Spleen (tissue), 13 donors: ENCODE measurements at places on chromosomes 3 and 15. TPM values are rescaled to one million over a fixed set of nuclear protein-coding genes. Genes with fewer than 3 reads are reported as not detected.

GRCh38 chr3:149529099-149529498, 54.6 kb downstream of the TM4SF4 start:
- peaks cover 6% of the 10 kb centered on the region for H3K4me1 ChIP-seq
- H3K27me3 ChIP-seq, result no peaks in the 10 kb centered on the region
- no peak overlapping the region for H3K4me3 ChIP-seq
- DNase-seq, result no peak

GRCh38 chr3:177057768-177058167, 139.5 kb downstream of the TBL1XR1 start:
- no peak overlapping the region for H3K27ac ChIP-seq
- peaks cover 68% of the 10 kb centered on the region for H3K4me1 ChIP-seq
- DNase-seq, result no peak
- H3K4me3 ChIP-seq, result no peak overlapping the region

DNA sequence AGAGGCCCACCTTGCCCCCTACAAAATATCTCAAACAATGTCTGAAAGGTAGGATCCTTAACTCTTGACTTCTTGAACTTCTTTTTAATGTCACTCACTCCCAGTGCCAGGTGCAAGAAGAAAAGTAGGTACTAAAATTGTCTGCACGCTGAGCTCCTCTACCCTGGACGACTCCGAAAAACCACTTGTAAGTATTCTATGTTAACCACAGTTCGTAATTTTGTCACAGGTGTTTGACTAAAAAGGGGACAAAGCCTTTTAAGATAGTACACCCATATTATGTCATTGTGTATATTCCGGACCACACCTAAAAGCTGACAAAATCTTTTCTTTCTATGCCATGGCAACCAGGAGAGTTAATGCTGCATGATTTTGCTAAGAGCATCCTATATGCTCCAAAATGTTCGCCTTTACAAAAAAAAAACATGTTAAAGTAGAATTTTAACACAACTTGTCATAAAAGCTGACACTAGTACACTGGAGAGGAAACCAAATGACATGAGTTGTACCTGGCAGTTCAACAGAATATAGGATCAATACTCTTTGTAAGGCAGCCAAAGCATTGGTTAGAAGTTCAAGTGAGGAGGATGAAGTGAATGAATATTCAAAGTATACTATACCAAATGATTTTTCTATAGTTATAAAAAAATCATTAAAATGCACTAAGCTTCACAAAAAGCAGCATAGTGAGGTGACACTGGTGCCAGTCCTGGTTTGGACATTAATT, 210.5 kb downstream of the FOXP1 start:
- peaks cover 77% of the 10 kb centered on the region for H3K4me1 ChIP-seq
- H3K4me3 ChIP-seq, result no peak overlapping the region
- H3K36me3 ChIP-seq, result no peaks in the 10 kb centered on the region
- no peak overlapping the region for H3K27ac ChIP-seq
- no peaks in the 10 kb centered on the region for H3K27me3 ChIP-seq

Gene FNDC3B
- 3.1 TPM for polyA plus RNA-seq

Gene PRR20G
- not detected for polyA plus RNA-seq

DNA sequence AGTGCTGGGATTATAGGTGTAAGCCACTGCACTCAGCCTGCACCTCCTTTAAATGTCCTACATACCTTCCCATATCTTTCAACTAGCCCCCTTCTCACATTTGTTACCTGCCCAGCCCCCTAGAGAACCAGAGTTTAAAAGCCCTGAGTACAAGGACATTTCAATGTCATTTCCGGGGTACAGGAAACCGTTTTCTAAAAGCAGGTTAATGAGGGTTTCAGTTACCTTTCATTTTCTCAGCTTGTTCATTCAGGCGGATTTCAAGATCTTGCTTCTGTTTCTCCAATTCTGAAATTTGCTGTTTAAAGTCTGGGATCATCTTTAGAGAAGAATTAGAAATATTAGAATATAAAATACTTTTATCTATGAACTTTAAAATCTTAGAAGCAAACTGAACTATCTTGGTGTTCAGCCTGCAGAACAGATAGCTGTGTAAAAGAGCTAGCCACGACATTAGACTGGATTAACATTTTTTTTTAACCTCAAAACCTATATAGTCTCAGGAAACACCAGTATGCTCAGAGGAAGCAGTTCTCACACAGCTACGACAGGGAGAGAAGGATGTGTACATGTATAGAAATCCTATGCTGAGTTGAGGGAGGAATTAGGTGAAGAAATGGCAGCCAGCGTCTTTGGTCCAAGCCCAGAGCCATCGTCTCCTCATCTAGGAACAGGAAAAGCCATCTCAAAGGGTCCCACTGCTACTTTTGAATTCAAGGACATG, 29.9 kb upstream of the GNB5 start:
- peaks cover 11% of the 10 kb centered on the region for H3K4me1 ChIP-seq
- H3K36me3 ChIP-seq, result peaks cover 15% of the 10 kb centered on the region
- no peak overlapping the region for H3K4me3 ChIP-seq
- no peaks in the 10 kb centered on the region for H3K27me3 ChIP-seq
- H3K27ac ChIP-seq, result peak overlapping the region; percentile 84

Gene SPTSSB
- polyA plus RNA-seq, result 0.35 TPM

DNA sequence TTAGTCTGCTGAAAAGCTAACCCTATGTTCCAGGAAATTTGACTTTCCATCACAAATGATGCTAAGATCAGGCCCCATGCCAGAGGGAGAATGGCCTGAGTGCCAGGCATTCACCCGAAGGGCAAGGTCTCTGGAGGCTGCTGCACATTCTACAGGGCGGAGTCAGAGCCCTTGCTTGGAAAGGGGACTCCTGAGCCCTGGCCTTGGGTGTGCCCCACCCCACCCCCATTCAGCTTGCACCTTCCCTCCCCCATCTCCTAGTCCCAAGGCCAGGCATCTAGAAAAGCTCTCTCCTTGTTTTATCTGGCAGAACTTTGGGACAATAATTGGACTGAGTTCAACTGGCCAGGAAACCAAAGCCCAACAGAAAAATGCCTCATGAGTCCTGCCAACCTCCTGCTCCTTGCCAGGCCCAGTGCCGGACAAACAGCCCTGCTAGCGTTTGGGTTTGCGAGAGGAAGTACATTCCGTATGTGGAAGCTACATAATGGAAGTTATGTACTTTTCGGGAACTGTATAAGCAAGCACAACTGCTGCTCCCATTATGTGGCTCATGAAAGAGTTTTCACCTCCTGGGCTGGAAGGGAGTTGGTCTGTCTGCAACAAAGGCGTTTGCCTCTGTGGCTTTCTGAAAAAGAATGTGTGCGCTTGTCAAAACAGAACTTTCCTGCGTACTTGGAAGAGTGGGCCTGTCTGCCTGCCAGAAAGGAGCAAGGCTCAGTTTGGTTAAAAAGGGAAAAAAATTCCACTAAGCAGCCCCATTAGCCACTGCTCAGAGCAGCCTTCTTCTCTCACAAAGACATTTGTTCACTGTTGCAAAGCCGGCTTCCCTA, 321.5 kb upstream of the CTNNB1 start:
- H3K4me1 ChIP-seq, result no peaks in the 10 kb centered on the region
- DNase-seq, result no peak
- H3K36me3 ChIP-seq, result no peaks in the 10 kb centered on the region
- H3K4me3 ChIP-seq, result no peak overlapping the region
- peak overlapping the region; percentile 44 for H3K27ac ChIP-seq

GRCh38 chr15:101049856-101050622, 130.9 kb downstream of the LRRK1 start:
- peak; percentile 56 for DNase-seq
- H3K4me3 ChIP-seq, result no peak overlapping the region
- H3K27ac ChIP-seq, result no peak overlapping the region
- H3K4me1 ChIP-seq, result peaks cover 8% of the 10 kb centered on the region
- H3K27me3 ChIP-seq, result no peaks in the 10 kb centered on the region
- peaks cover 69% of the 10 kb centered on the region for H3K36me3 ChIP-seq

GRCh38 chr15:69786136-69786701, 311.5 kb downstream of the TLE3 start:
- H3K36me3 ChIP-seq, result no peaks in the 10 kb centered on the region
- no peaks in the 10 kb centered on the region for H3K27me3 ChIP-seq
- H3K4me3 ChIP-seq, result no peak overlapping the region
- no peak overlapping the region for H3K27ac ChIP-seq
- H3K4me1 ChIP-seq, result no peaks in the 10 kb centered on the region

DNA sequence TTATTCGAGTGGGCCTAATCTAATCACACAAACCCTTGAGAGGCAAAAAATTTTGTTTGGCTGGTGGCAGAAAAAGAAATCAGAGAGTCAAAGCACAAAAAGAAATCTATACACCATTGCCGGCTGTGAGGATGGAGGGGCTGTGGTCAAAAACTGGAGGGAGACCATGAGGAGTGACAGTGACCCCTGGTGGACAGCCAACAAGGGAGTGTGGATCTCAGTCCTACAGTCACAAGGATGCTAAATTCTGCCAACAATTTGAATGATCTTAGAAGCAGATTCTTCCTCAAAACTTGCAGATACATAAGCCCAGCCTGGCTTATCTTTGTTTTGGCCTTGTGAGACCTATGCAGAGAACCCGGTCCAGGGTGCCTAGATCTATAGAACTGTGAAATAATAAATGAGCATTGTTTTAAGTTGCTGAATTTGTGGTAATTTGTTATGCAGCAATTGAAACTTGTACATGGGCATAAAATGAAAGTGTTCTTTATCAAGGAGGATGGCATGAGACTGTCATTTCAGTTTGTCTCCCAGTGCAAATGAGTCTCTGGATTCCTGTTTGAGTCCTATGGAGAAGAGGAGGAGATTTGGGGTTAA, 103.0 kb upstream of the ARHGEF26 start:
- H3K4me1 ChIP-seq, result no peaks in the 10 kb centered on the region
- DNase-seq, result peak; percentile 49
- H3K4me3 ChIP-seq, result no peak overlapping the region
- H3K27ac ChIP-seq, result no peak overlapping the region
- H3K27me3 ChIP-seq, result no peaks in the 10 kb centered on the region

Gene LRRN1
- 0.20 TPM for polyA plus RNA-seq

DNA sequence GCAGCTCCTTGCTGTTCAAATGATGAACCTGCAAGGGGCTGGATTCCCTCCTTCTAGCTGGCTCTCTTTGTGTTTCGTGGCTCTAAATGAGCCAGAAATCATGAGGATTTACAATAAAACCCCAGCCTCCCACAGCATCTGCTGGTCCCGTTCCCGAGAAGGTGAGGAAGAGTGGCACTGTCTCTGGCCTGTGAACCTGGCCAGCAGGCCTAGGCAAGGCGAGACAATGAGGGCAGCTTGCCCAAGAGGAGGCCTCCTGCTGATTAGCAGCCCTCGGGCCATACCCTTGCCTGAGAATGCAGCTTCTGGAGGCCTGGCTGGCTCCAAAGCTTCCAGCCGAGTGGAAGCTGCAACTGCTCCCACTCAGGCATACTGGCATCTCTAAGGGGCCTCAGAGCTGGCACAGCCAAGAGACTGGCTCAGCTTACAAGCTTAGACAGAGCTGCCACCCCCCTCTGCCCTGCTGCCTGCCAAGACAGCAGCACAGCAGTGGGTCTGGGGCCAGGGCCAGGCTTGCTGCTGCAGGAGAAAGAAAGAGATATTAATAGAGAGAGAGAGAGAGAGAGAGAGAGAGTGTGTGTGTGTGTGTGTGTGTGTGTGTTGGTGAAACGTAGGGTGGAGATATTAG, 76.5 kb downstream of the HMG20A start:
- H3K27me3 ChIP-seq, result no peaks in the 10 kb centered on the region
- DNase-seq, result peak; percentile 75
- H3K4me3 ChIP-seq, result no peak overlapping the region
- peaks cover 41% of the 10 kb centered on the region for H3K4me1 ChIP-seq

GRCh38 chr3:88075497-88075896, 16.4 kb downstream of the ZNF654 start:
- H3K27ac ChIP-seq, result no peak overlapping the region
- H3K4me1 ChIP-seq, result peaks cover 5% of the 10 kb centered on the region
- DNase-seq, result no peak
- H3K4me3 ChIP-seq, result no peak overlapping the region

- no peak overlapping the region for H3K4me3 ChIP-seq
- H3K27me3 ChIP-seq, result no peaks in the 10 kb centered on the region
- no peak overlapping the region for H3K27ac ChIP-seq
- DNase-seq, result no peak
- no peaks in the 10 kb centered on the region for H3K36me3 ChIP-seq
Observed at GRCh38 chr3:82055792-82056191, 294.3 kb upstream of the GBE1 start.

GRCh38 chr3:13214847-13215472, 141.7 kb upstream of the IQSEC1 start:
- H3K4me3 ChIP-seq, result no peak overlapping the region
- peaks cover 22% of the 10 kb centered on the region for H3K27me3 ChIP-seq
- DNase-seq, result peak; percentile 21
- H3K27ac ChIP-seq, result no peak overlapping the region

Gene DNASE1L3
- 102 TPM for polyA plus RNA-seq

GRCh38 chr3:60365360-60365759, 885.9 kb downstream of the FHIT start:
- H3K27me3 ChIP-seq, result no peaks in the 10 kb centered on the region
- no peaks in the 10 kb centered on the region for H3K36me3 ChIP-seq
- H3K4me3 ChIP-seq, result no peak overlapping the region
- DNase-seq, result no peak
- no peak overlapping the region for H3K27ac ChIP-seq

GRCh38 chr15:25939122-25939521, 76.0 kb upstream of the ATP10A start:
- no peak overlapping the region for H3K27ac ChIP-seq
- H3K4me1 ChIP-seq, result peaks cover 4% of the 10 kb centered on the region

Gene INKA1
- 17.3 TPM for polyA plus RNA-seq

- no peak overlapping the region for H3K27ac ChIP-seq
- no peaks in the 10 kb centered on the region for H3K27me3 ChIP-seq
- H3K4me3 ChIP-seq, result no peak overlapping the region
- H3K4me1 ChIP-seq, result peaks cover 29% of the 10 kb centered on the region
Observed at GRCh38 chr3:194001728-194002459, 134.1 kb upstream of the HES1 start.

DNA sequence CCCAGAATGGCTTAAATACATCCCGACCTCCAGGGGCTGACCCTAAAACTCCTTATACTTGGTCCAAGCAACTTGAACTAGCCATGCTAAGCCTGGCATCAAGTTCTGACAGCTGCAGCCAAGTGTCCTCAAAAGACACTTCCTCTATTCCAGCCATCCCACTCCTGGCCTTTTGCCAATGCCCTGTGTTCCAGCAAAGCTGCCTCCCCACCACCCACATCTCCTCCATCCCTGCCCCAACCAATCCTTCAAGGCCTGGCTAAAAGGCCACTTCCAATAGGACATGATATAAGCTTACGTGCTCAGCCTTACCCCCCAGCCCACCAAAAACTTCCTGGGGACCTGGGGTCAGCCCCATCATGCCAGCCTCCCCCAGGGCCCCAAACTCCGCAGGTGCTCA, 40.9 kb downstream of the SEMA3G start:
- no peak overlapping the region for H3K4me3 ChIP-seq
- no peak overlapping the region for H3K27ac ChIP-seq
- H3K27me3 ChIP-seq, result no peaks in the 10 kb centered on the region
- peaks cover 15% of the 10 kb centered on the region for H3K4me1 ChIP-seq
- peak; percentile 49 for DNase-seq

DNA sequence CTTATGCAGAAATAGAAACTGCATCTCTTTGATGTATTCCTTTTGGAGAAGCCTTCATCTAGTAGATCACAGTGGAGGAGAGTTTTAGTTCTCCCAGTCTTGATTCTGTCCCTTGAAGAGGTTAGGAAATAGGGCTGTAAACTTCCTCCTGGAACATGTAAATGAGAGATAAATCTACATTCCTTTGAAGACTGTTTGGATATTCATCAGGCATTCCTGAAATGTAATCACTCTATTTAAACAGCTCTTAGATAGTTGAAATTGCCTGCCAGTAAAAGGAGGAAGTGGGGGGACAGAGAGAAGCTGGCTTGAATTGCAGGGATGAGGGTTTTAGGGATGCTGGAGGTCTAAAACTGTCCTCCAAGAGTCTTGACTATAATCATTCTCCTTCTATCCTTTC, 254.3 kb upstream of the LRRC3B start:
- no peaks in the 10 kb centered on the region for H3K4me1 ChIP-seq
- H3K4me3 ChIP-seq, result no peak overlapping the region
- H3K36me3 ChIP-seq, result no peaks in the 10 kb centered on the region
- H3K27me3 ChIP-seq, result no peaks in the 10 kb centered on the region
- DNase-seq, result no peak
